ENCODE measurements at places on chromosomes 12 and 14.

GRCh38 chr14:30698463-30698862 lies 76.3 kb downstream of the SCFD1 start:
- no peak for DNase-seq

GRCh38 chr12:103469719-103470118 lies 26.0 kb downstream of the C12orf42 start:
- no peak for DNase-seq

DNA sequence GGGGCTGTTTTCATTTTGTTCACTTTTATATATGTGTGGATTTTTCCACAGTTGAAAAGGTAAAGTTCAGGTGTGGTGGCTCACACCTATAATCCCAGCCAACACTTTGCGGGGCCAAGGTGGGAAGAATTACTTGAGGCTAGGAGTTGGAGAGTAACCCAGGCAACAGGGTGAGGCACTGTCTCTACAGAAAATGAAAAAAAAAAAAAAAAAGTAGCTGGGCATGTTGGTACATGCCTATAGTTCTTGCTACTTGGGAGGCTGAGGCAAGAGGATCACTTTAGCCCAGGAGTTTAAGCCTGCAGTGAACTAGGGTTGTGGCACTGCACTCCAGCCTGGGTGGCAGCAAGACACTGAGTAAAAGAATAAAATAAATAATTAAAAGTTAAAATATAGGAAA lies 326.5 kb downstream of the NAV3 start:
- no peak for DNase-seq

DNA sequence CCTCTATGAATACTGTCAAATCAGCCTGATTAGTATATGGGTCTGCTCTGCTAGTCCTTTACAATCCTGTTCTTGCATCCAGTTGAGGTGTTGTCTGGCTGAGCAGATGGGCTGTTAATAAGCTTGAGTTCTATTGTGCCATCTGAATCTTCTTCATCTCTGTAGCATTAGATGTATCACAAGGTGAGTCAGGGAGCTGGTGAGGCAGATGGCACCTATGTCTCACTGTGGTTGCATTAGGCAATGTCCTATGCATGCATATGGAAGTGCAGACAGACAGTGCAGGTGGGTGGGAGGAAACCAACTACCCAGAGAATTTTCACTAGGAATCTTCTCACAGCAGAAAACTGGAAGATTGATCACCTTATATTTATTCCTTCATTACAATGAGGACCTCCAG lies 165.7 kb upstream of the STXBP6 start:
- no peak for DNase-seq

GRCh38 chr12:64723630-64724029 lies 35.6 kb downstream of the GNS start:
- no peak for DNase-seq

- no peak for DNase-seq
These were observed 40.3 kb downstream of the SUSD6 start for GRCh38 chr14:69651664-69652063.

Measured in SK-MEL-5 (cell line).